ENCODE measurements at places on chromosomes 12 and 14.
A peak's percentile ranks its signal among the peaks of the same experiment; 100 is the strongest.

- DNase-seq, result no peak
Measured at GRCh38 chr12:93244514-93245077, 133.1 kb upstream of the NUDT4 start.

DNA sequence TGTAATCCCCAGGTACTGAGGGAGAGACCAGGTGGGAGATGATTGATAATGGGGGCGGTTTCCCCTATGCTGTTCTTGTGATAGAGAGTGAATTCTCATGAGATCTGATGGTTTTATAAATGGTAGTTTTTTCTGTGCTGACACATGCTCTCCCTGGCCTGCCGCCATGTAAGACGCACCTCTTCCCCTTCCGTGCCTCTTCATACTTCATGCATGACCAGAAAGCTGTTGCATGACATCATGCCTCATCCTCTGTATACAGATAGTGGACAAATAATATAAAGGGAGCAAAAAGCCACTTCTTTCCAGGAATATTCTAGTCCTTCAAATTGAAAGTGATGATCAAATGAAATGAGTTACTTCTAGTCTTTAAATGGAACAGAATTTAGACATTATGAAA, 47.3 kb upstream of the LRIG3 start:
- DNase-seq, result no peak

DNA sequence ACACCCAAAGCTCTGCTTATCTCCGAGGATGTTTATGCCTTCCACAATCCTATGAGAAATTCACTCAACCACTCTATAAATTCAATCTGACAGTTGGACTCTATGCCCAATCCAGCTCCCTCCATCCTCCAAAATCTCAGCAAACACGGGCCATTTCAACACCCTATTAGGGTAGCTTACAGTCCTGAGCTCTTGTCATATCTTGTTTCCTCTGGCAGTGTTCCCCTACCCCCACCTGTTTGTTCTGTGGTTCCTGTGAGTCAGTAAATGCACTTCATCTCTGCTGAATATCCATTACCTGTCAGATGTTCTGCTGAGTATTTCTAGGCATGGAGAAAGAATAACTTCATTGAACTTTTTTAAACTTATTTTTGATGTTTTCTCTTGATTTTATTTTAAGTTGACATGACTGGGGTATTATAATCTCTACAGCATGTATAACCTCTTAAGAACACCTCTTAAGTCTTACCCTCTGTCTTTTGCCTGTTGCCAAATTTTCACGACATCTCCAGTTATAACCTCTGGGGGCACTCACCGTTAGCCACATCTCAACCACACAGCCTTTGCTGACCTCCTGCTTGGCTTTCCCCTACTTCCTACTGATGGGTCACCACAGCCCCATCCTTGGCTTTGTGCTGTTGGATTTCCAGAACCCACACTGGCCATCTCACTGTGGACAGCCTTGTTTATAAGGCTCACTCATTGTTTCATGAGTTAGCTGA, 317.0 kb upstream of the TMPO start:
- DNase-seq, result no peak

GRCh38 chr14:59055439-59056045, 132.9 kb upstream of the DAAM1 start:
- peak; percentile 35 for DNase-seq

- peak; percentile 78 for DNase-seq
Measured at GRCh38 chr12:122366685-122367475, 55.6 kb downstream of the CLIP1 start.

- DNase-seq, result no peak
Measured at GRCh38 chr12:576615-577110, 86.6 kb downstream of the NINJ2 start.

DNA sequence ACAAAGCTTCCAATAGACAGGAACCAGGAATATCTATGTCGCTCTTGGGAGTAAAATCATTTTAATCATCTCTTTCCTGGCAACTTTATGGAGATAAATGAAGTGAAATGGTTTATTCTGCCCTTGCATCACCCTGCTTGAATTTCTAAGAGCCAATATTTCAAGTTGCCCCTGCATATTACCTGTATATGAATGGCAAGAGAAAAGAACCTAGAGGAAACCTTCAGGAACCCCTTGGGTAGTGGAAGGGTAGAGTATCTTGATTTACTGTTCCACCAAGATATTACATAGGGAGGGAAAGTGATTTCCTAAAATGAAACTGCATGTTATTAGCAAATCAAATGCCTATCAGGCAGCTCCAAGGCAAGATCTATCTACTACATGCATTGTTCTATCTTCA, 308.4 kb upstream of the NAV3 start:
- no peak for DNase-seq

DNA sequence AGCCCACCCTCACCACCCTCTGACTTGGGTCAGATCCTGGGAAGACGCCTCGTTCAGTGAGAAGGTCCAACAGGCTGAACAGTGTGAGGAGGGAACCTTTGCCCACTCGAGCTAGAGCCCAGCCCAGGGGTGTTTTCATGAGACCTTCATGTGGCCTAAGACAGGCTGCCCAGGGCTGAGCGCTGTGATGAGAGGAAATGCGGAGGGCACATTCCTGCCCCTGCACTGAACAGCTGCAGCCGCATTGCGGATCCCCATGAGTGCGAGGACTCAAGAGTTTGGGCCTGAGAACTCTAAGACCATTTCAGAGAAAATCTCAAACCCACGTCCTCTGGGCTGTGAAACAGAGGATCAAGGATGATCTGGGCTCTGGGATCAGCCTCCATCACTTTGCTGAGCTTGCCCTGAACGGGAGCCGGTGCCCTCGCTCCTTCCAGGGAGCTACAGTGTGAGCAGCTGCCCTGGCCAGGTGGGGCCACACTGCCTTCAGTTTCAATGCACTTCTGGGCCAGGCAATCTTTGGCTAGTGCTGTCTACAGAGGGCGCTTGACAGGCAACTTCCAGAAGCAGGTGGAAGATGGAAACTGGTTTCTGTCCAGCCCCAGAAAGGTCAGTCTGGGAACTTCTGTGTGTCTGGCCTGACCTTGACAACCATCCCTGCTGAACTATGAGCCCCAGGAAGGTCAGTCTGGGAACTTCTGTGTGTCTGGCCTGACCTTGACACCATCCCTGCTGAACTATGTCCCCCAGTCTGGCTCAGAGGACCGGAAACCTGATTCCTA, 43.5 kb upstream of the P2RX7 start:
- no peak for DNase-seq

- no peak for DNase-seq
Measured at GRCh38 chr12:34340534-34341361, 318.5 kb downstream of the ALG10 start.

DNA sequence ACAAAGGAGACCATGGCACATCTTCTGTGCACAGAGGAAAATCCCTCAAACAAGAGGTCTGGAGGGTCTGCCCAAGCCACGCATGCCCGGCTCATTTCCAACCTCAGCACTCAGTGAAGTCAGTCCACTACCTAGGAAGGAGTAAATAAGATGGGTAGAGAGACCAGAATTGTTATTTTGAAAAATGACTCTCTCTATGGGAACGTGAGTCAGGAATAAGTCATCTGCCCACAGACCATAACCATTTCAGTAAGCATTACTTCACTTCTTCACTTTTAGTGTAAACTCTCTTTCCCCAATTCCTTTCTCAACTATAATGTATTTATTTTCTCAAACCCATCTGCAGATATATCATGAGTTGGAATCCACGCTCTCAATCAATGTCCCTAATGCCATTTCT, 1039.9 kb upstream of the USP15 start:
- no peak for DNase-seq

DNA sequence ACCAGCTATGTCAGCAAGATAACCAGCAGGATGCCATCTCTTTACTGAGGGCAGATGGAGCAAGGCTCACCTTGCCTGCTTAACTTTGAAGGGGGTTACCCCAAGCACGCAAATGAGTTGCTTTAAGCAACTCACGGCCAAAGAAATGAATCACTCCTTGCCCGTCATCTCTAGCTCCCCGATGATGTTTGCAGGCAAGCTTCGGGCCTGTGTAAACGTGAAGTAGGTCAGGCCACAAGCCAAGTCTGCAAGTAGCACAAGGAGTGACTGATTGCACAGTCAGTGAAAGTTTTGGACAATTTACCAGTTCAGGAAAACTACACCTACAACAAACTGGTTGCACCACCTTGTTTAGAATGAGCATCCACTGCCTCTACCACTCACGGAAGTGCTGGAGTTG, 699.7 kb upstream of the TBX3 start:
- peak; percentile 80 for DNase-seq

DNA sequence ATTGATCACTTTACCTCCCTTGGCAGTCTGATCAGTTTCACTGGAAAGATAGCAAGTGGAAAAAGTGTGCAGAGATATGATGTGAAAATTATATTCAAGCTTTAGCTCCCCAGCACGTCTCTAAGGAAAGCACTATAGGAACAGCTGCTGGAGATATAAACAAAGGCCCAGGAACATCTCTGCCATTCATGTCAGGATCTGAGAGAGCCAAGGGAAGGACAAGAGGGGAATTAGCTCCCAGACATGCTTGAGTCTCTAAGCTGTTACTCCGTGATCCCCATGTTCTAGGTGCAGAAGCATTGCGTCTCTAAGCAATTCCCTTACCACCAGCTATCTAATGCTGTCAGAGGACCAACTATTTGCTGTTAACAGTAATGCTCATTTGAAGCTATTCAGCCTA, 700.2 kb downstream of the DIO2 start:
- DNase-seq, result no peak

All from AG09309 (cell line).